ENCODE measurements at places on chromosomes 2 and 18.

DNA sequence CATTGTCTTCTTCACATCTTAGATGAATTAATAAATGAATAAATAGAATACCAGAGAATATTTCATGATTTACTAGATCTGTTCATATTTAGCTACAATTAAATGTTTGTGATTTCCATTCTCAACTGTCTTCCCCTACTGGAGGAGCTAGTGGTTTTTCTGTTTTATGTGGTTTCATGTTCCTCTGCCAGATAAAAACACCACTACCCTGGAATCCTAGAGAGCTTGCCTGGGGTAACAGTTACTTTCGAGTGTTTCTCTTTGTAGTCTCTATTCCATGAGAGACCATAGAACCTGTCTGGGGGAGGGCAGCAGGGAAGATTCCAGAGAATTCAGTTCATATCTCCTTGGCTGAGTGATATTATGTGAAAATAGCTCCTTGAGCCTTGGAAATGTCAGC, 349.2 kb downstream of the INSIG2 start:
- DNase-seq = no peak

GRCh38 chr18:11751341-11752115, 62.5 kb downstream of the GNAL start:
- no peak for DNase-seq

DNA sequence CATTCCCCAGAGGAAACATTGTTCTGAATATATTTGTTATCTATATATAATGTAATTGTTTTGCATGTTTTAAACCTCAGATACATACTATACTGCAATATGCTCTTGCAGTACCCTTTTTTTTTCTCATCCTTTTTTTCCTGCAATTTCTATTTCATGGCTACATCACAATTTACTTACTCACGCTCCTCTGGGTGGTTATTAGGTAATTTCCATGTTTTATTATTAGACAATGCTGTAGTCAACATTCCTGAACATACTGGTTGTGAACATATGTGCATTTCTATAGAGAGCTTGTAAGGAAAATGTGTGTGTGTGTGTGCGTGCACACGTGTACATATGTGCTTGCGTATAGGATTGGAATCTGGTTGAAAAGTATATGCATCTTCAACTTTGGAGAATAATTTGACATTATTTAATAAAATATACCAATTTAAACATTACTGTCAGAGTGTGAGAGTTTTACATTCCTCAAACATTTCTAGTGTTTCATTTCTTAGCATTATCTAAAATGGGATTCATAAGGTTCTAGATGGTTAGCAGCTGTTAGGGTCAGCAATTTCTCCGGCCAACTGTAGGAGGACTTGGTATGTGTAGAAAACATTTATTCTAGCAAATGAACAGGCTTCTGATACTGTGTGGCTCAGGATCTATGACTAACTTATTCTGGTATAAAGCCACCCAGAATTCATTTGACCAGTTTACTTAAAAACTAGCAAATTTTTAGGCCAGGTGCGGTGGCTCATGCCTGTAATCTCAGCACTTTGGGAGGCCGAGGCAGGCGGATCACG, 22.4 kb downstream of the NCOA1 start:
- DNase-seq = no peak

- no peak for DNase-seq
These were observed 11.5 kb upstream of the EIF2AK3 start for GRCh38 chr2:88638743-88639142.

DNA sequence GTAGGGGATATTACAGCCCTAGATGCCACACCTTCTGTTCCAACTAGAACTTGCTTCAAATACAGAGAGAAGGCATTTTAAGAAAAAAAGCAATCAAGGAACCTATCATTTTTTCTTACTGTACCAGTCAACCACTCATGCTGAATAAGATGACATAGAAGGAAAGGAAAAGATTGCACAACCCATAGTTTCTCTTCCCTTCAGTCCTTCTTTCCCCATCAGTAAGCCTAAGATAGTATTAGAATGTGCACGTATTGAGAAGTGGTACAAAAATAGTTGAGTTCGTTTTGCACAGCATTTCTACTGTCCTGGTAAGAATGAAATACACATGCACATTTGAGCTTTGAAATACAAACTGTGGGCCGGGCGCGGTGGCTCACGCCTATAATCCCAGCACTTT, 27.0 kb upstream of the HK2 start:
- DNase-seq = no peak

GRCh38 chr2:122319539-122320132, 564.2 kb downstream of the TSN start:
- no peak for DNase-seq

- DNase-seq = no peak
These were observed 1378.1 kb downstream of the DSC3 start for GRCh38 chr18:29664278-29665036.

DNA sequence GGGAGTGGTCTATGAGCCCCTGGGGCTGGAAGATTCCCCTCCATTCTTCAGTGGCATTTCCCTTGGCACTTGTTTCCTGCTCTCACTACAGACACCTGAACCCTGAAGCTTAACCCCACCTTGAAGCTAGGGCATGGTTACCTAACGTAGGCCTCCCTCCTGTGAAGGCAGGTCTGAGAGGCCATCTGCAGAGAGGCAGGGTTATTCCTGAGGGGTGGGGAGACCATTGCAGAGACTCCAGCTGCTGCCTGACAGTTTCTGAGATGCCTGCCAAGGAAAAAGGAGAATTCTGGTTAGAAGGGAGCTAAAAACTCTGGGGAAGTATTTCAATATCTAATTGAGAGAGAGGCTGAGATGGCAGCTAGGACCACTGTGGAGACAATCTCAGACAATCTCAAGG, 119.3 kb upstream of the NDUFV2 start:
- DNase-seq = no peak

DNA sequence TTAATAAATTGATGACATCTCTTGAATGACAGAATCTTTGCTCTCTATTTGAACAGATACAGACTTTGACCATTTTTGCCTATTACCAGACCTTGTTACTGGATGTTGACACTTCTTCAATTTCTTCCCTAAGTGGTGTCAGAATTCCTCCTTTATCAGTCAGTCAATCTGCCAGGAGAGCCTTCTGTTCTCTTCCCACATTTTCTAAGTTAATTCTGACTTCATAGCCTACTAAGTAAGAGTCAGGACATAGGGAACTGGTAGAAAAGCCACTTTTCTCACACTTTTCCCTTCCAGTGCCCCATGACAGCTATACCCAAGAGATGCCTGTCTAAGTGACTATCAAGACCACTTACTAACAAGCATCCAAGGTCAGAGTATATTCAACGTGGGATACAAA, 1187.5 kb upstream of the NXPH2 start:
- no peak for DNase-seq

DNA sequence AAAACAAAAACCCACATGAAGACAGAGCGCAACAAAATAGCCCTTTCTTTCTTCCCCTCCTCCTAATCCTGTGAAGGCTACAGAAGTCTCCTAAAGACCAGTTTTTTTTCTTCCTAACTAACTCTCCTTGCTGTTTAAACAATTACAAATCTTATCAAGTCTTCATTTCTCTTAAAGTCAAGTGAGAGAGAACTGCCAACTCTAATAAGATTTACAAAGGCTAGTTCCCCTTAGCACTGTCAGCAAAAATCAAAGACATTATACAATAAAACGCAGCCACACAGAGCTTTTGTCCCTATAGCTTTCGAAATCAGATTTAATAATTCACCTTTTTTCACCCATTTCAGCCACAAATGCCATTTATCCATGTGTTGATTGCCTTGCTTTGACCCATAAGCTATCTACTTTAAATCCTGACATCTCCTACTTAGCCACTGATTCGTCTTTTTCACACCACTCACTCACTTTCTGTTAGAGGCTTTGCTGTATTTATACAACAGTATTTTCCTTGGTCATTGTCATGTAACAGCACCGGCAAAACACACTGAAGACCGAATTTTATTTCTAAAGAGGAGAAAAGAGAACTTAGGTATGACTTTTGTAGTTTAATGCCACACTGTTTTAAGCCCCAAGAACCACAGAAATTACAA, 5.9 kb downstream of the NRXN1 start:
- no peak for DNase-seq

GRCh38 chr2:84904151-84904550, 1.3 kb upstream of the TMSB10 start:
- no peak for DNase-seq

- DNase-seq = no peak
These were observed 24.0 kb upstream of the B3GNT7 start for GRCh38 chr2:231371430-231372054.

DNA sequence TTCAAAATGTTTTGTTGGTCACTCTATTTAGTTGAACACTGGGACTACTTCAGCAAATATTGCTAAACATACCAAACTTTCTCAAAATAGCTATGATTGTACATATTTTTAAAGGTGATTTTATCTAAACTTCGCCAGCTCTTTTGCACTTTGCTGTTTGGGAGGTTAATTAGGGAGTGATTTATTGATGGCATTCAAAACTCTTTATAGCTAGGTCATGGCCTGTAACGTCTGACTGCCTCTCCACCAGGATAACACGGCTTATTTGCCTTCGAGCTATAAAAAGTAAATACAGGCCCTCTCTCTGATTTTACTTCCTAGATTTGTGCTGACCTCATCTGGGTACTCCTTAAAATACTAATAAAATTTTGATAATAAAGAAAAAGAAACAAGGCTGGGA, 931.9 kb downstream of the DCDC2C start:
- no peak for DNase-seq

DNA sequence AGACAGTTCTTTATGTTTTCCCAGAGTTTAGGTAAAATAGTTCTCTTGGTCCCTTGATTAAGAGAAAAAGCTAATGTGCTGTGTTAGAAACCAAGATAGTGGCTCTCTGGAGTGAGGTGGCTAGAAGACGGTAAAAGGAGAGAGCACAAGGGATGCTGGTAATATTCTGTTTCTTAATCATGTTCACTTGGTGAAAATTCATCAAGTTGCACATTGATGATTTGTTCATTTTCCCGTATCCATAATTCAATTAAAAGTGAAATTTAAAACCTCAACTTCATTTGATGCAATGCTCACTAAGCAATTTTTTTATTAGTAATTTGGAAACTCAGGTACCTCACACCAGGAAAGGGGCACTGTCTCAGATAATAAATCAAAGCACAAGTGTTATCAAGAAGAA, 113.8 kb downstream of the NBAS start:
- no peak for DNase-seq

- DNase-seq = no peak
These were observed 25.4 kb downstream of the POLE4 start for GRCh38 chr2:74983631-74984392.

GRCh38 chr2:20217041-20217970, 7.6 kb downstream of the SDC1 start:
- DNase-seq = no peak

DNA sequence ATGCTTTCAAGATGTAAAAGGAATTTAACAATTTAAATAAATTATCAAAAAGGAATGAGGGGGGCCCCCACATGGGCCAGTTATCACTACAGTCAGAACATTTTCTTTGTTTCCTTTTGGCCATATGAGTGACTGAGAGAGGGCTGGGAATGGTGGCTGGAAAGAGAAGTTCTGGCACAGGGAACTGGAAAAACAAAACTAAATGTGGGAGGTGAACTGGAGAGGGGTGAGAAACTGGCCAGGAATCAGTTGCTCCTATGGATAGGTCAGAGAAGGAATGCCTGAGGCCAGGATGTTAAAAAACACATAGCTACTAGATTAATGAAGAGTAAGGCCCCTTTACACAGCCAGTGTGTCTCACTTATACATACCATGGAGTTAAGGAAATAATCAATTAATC, 121.0 kb downstream of the RBMS1 start:
- no peak for DNase-seq

DNA sequence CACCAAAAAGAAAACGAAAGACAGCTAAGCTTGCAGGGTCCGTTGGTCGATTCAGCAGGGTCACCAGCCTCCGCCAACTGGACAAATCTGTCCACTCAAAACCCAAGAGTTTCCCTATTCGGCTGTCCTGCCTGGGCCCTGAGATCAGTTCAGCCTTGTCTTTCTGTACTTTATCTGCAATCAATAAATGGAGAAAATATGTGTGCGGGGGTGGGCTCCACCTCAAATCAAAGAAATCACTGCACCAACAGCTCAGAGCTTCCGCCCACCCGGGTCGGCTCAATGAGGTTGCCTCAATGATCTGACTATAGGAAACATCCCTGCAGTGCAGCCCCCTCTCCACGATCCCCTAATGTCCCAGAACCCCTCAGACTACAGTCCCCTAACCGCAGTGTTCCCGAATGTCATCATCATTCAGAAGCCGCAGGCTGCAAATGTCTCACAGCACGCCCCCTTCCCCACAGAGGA, 447 bp downstream of the GGCX start:
- DNase-seq = no peak

- no peak for DNase-seq
These were observed 106.7 kb downstream of the MEIS1 start for GRCh38 chr2:66541646-66542045.

GRCh38 chr2:64609942-64610281, 43.8 kb downstream of the SERTAD2 start:
- no peak for DNase-seq

- no peak for DNase-seq
These were observed 1.1 kb downstream of the ID2 start for GRCh38 chr2:8682719-8683667.

DNA sequence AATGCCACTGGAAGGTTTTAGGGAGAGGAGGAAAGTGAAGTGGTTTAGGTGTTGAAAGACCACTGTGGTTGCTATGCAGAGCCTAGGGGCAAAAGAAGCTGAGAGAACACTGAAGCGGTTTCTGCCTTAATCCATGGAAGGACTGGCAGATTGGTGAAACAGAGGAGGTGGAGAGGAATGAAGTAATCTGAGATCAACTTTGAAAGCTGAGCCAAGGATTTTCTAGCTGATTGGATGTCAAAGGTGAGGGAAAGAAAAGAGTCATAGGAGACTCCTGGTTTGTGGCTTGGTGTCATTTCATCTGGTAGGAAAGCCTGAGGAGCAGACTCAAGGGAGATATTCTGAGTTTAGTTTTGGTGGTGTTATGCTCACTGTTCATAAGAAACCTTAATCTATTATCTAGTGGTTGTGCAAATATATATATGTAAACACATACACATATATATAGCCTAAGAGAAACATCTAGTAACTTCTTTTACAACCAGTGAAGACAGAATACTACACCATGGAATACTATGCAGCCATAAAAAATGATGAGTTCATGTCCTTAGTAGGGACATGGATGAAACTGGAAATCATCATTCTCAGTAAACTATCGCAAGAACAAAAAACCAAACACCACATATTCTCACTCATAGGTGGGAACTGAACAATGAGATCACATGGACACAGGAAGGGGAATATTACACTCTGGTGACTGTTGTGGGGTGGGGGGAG, 134.1 kb upstream of the CREB1 start:
- no peak for DNase-seq

DNA sequence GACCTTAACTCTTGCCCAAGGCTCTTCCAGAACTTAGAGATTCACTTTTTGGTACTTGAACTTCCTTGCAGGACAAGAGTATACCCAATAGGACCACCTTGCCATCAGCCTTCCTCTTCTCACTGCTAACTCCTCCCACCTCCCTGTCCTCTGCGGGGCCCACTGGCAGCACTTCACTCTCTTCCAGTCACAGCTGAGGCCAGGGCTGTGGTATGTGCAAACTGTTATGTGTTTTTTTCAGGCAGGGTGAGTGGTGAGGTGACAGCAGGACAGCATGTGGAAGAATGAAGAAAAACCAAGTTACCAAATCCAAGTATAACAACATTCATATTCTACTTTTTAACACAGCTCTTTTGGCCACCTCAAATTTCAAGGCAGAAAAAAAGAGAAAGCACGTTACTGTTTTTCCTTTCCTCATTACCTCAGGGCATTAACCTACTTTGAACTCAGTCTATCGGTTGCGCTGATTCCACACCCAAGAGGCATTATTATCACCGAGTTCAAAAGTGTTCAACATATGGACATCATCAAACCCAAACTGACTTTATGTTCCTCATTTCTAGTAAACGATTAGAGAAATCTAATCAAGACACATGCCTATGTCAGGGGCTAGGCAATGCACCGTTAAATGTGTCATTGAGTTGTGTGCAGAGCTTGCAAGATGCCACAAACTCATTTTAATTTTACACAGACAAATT, 605.2 kb upstream of the SYT4 start:
- no peak for DNase-seq

All from NCI-H1436 treated with DMSO at 0.1 percent for 48 hours (cell line).